ENCODE measurements at places on chromosomes 11 and 22. TPM values are rescaled to one million over a fixed set of nuclear protein-coding genes. Genes with fewer than 3 reads are reported as not detected.

The IL10RA gene
- total RNA-seq = 156 TPM

The RBMXL2 gene
- total RNA-seq = not detected

The TUT1 gene
- 26.2 TPM for total RNA-seq

The CHRNA10 gene
- total RNA-seq = 1.9 TPM

The LRRC51 gene
- 6.0 TPM for total RNA-seq

The SUSD2 gene
- total RNA-seq = 0.55 TPM

The OR2D2 gene
- not detected for total RNA-seq

The POLD4 gene
- 79.4 TPM for total RNA-seq

The GGT1 gene
- 30.8 TPM for total RNA-seq

The CRYBB2 gene
- total RNA-seq = not detected

The FAM83F gene
- 0.12 TPM for total RNA-seq

The HEPHL1 gene
- total RNA-seq = not detected

The NCAM1 gene
- total RNA-seq = 0.31 TPM

The OR2D3 gene
- not detected for total RNA-seq

The CD6 gene
- 352 TPM for total RNA-seq

The JOSD1 gene
- 66.4 TPM for total RNA-seq

The KREMEN1 gene
- total RNA-seq = not detected

The KCNQ1 gene
- 28.7 TPM for total RNA-seq

The FXYD6 gene
- total RNA-seq = not detected

The CCDC89 gene
- 0.93 TPM for total RNA-seq

The CDC45 gene
- 47.1 TPM for total RNA-seq
